ENCODE measurements at places on chromosomes 2 and 18.

DNA sequence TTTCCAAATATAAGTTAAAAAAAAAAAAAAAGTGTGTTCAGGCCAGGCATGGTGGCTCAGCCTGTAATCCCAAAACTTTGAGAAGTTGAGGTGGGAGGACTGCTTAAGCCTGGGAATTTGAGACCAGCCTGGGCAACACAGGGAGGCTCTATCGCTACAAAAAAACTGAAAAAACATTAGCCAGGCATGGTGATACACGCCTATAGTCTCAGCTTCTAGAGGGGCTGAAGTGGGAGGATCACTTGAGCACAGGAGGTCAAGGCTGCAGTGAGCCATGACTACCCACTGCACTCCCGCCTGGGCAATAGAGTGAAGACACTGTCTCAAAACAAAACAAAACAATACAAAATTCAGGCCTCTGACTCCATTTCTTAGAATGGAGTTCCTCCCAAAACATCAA, 9.2 kb downstream of the USP37 start:
- DNase-seq, result no peak

DNA sequence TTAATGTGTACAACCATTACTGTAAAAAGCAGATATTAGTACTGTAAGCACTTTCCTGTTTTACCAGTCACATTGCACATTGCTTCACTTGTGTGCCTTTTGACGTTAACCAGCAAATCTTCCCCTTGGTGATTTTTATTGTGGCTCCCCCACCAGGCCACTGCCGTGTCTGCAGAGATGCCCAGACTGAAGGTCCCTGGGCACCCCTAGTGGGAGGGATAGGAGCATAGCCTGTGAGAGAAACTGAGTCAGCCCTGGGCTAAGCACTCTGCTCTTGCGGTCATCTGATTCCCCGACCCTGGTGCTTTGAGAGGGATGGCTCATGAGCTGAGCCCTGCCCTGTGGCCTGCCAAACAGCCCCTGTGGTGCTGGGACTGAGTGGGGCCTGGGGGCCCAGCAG, 73.4 kb downstream of the INPP4A start:
- no peak for DNase-seq

DNA sequence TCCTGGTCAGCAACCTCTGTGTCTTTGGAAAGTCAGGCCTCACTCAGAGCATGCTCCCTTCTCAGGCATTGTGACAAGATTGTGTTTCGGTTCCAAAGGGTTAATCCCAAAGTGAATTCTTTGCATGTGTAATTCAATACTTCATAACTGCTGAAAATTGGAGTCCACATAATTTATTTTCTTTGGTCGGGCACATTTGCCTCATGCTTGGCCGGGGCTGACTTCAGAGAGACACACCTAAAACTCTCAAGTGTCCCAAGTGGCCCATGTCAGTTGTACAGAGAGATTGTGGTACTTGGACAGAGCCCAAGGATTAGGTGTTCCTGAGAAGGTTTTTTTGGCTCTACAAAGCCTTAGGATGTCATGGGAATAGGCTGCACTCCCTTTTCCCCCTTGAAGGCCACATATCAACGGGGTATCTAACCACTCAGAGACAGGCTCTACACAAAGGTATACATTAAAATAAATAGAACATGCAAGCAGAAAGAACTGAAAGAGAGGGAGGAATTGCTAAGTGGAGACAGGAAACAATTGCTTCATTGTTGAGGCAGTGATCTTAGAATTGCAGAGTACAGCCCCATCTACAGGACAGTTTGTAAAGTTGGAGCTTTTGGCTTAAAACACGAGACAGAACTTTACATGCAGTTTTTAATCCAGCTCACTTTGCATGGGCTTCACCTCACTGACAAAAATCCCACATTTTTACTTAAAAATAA, 1232.3 kb upstream of the ZEB2 start:
- DNase-seq, result no peak

- no peak for DNase-seq
Measured at GRCh38 chr18:27794181-27794926, 382.6 kb downstream of the CDH2 start.

DNA sequence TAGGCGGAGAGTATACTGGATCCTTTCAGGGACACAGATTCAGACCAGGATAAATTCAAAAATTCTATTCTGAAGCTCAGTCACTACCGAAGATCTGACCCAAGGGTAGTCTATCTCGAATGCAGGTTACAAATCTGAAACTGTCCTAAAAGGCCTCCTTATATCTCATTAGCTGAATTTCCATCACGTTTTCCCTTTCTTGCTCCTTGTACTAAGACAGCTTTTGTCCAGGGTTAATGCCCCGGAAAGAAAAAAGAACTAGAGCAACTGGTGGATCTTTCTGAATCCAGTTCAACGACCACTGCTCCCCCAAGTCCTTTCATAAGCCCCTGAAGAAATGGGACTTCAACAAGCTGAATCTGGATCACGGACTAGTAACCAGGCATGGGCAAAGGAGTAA, 97.5 kb upstream of the CCDC85A start:
- no peak for DNase-seq

GRCh38 chr2:210963386-210963785, 407.0 kb downstream of the CPS1 start:
- DNase-seq, result no peak

DNA sequence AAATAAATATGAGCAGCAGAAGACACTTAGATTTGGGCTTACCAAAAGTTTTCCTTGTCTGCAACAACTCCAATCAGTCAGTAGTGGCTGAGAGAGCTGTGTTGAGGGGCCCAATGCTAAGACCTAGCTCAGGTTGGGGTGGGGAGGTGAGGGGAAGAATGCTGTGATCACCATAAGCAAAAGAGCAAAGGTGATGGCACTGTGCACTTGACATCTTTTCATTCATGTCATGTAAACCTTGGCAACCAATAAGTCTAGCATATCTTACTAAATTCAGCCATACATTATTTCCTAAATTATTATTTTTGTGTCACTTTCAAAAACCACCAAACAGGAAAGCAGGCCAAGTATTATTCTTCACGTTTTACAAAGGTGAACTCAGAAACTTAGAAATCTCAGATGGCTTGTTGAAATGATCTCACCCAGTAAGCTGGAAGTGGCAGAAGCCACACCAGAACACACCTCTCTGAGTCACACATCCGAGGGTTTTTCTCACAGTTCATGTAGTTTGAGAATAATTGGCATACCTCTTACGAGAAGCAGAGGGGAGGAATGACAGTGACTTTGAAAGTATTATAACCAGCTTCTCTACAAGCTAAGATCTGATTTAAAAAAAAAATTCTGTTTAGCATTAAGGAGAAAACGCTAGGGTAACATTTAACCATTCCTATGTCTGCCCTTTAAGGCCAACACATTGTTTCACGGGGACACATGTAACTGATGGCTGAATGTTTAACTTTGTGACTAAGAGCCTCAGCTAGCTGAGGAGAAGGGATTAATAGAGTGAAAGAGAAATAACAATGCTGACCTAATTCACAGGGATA, 43.3 kb upstream of the SETBP1 start:
- DNase-seq, result no peak

GRCh38 chr2:119180892-119181291, 22.3 kb upstream of the C1QL2 start:
- no peak for DNase-seq

- DNase-seq, result no peak
Measured at GRCh38 chr2:177908824-177909223, 163.8 kb downstream of the PDE11A start.

- no peak for DNase-seq
Measured at GRCh38 chr2:70905443-70906421, 30.0 kb upstream of the ATP6V1B1 start.

GRCh38 chr18:8001711-8002301, 434.7 kb downstream of the PTPRM start:
- DNase-seq, result no peak

DNA sequence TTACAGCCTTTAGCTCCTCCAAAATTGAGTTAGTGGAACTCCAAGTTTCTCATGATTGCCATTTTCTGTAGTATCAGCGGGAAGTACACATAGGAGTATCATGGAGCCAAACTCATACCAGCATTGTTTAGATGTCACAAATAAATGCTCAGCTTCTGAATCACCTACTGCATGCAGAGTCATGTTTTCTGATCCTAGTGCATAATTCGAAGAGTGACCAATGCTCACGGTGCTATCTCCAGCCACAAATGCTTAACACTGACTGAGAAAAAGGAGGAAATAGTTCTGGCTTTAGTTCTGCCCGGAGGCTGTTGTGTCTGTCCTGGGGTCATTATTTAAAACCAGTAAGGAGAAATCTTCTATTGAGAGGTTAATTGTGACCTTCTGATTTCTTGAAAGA, 45.4 kb upstream of the LRATD1 start:
- DNase-seq, result no peak

DNA sequence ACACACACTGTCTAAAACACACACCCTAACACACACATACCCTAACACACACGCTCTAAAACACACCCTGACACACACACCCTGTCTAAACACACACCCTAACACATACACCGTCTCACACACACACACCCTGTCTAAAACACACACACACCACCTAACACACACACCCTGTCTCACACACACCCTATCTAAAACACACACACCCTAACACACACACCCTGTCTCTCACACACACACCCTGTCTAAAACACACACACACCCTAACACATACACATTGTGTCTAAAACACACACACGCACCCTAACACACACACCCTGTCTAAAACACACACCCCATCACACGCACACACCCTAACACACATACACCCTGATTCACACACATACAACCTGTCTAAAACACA, 54.1 kb downstream of the HDAC4 start:
- no peak for DNase-seq

DNA sequence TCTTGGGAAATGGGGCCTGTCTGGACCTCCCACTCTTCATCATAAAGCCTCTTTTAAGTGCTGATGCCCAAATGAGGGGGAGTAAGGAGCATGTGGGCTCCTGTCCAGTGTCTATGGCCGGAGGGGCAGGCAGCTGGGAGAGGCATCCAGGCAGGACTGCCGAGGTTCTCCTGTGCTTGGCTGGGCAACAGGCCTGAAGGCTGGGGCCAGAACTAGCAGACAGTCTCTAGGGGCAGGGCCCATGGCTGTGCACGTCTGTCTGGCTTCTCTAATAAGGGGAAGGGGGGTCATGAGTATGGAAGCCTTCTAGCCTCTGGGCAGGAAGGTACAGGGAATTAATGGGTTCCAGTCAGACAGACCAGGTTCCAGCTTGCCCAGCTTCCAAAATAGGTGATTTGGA, 128.6 kb downstream of the SMAD2 start:
- DNase-seq, result no peak

GRCh38 chr2:200352636-200353035, 46.1 kb downstream of the SPATS2L start:
- no peak for DNase-seq

DNA sequence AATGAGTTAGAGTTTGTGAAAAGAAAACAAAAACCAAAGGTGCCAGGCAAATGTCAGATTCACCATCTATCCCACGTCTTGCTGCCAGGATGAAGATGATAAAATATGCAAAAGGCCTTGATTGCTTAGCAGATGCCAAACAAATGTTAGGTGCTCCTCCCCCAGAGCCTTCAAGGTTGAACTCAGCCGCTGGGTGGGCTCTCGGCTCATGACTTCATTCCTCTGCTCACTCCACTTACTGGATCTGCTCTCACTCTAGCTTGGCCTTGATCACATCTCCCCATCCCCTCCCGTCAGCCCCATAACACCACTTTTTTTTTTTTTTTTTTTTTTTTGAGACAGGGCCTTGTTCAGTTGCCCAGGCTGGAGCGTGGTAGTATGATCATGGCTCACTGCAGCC, 38.5 kb downstream of the SH2D6 start:
- DNase-seq, result no peak
